ENCODE measurements at places on chromosomes 1 and 21.

DNA sequence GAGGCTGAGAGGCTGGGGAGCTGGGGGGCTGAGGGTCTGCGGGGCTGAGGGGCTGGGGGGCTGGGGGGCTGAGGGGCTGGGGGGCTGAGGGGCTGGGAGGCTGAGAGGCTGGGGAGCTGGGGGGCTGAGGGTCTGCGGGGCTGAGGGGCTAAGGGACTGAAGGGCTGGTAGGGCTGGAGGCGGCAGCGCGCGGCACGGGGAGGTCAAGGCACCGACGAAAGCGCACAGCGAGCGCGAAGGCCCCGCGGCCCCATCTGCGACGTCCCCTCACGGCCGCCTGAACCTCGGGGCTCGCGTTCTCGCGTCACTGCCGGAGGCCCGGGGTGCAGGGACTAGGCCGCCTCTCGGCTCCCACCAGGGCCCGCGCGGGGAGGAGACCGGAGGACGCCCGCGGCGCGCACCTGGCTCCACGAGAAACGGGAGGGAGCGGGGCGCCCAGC, 356 bp downstream of the INTS11 start:
- DNase-seq, result no peak

DNA sequence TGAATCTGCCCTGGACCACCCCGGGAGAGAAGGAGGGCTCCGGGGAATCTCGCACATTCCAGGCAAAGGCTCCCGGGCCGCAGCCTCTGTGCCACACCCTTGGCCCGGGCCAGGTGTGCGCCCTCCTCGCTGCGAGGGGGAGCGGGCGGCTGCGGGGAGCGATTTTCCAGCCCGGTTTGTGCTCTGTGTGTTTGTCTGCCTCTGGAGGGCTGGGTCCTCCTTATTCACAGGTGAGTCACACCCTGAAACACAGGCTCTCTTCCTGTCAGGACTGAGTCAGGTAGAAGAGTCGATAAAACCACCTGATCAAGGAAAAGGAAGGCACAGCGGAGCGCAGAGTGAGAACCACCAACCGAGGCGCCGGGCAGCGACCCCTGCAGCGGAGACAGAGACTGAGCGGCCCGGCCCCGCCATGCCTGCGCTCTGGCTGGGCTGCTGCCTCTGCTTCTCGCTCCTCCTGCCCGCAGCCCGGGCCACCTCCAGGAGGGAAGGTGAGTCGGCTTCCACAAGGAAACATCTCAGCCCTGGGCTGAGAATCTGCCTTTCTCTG, at the start of gene LAMC2:
Gene LAMC2, plus strand, starts transcription at position 324 of the 550 bp plus-strand sequence. Its CDS starts 89 bp downstream, at position 413.
- DNase-seq, result no peak

GRCh38 chr1:196317535-196318522, 290.4 kb downstream of the KCNT2 start:
- DNase-seq, result peak; percentile 51

GRCh38 chr21:37364722-37365121, 1.9 kb upstream of the DYRK1A start:
- no peak for DNase-seq

GRCh38 chr1:191618181-191618580, 540.1 kb upstream of the RGS18 start:
- no peak for DNase-seq

GRCh38 chr1:209155546-209155945, 428.0 kb upstream of the CAMK1G start:
- DNase-seq, result no peak

DNA sequence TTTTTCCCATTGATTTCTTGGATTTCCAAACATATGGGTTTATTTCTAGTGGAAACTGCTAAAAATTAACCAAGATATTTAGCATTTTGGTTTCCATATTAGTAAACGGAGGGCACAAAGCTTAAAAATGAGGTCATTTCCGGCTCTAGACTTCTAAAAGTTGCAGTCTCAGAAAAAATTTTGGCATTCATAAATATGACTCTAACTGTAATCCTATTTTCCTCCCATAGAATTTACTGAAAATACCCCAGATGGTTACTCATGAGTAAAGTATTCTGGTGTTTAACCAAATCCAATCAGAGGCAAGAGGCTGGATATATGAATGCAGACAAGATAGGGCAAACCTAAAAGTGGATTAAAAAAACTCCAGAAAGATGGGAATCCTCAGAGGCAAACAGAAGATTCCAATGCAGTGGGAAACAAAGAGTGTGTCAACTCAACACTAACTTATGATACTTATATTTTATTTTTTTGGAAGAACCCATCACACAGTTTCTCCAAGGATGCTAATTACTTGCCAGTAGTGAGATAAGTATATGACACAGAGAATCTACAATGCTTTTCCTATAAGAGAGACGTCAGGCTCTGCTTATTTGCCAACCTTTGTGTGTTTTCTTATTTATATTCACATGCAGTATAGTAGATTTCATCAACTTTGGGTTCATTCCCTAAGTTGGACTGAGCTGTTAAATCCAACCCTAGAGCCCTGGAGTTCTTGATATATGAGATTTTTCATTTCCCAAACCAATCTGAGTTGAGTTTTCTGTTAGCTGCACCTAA, 90.1 kb upstream of the BCL10 start:
- peak; percentile 82 for DNase-seq

- peak; percentile 70 for DNase-seq
Measured at GRCh38 chr1:37999430-38000232, 5.7 kb downstream of the FHL3 start.

DNA sequence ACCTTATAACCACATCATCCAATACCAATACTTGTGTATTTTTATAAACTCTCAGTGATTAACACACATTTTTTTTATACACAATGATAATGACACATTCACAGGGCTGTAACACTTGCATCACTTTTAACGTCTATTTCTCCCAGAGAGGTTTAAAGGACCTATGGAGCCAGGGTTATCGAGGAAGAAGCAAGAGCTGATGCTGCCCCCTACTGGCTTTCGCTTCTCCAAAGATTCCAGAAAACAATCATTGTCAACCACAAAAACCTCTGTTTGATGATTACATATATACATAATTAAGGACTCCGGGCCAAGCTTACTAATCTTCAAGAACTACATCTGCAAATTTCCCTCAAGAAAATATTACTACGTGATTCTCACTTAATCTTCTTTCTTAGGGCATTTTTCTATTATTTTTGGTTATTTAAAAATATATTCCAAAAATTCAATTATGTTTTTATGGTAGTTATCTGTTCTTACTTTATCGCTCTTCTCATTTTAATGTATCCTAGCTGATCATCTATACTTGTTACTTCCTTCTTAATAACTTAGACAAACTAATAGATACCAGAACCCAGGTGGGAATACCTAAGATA, 214.5 kb downstream of the VAV3 start:
- peak; percentile 73 for DNase-seq

DNA sequence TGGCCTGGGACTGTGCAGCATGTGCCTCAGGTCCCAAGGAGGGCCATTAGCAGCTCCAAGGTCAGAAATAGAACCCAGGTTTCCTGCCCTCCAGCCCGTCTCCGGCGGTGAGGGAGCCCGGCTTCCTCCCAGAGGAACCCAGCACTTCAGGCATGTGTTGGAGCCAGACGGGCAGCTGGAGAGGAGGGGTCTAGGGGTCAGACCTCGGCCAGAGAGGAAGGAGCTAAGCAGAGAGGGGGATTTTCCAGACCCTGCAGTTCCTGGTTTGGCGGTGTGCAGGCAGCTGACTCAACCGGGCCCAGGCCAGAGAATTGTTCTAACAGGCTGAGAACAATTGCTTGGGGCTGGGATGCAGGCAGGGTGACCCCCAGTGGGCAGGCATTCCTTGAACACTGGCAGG, 37.1 kb downstream of the HSPG2 start:
- no peak for DNase-seq

DNA sequence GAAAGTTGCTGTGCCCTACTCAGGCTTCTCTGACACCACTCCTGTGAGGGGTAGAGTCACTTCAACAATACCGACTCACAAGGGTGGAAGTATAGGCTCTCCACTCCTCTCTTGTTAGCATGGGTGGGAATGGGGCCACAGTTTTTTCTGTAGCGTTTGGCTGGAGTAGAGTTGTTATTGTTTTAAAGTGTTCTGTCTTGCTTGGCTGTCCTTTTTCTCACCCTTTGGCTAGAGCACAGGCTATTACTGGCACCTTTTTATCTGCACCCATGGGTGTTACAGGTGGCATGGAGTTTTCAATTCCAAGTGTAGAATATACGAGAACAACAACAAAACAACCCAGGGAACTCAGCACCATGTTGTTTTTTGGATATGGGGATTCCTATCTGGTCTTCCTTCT, 74.3 kb upstream of the CD5L start:
- DNase-seq, result no peak

- no peak for DNase-seq
Measured at GRCh38 chr1:198264282-198264681, 107.5 kb downstream of the NEK7 start.

DNA sequence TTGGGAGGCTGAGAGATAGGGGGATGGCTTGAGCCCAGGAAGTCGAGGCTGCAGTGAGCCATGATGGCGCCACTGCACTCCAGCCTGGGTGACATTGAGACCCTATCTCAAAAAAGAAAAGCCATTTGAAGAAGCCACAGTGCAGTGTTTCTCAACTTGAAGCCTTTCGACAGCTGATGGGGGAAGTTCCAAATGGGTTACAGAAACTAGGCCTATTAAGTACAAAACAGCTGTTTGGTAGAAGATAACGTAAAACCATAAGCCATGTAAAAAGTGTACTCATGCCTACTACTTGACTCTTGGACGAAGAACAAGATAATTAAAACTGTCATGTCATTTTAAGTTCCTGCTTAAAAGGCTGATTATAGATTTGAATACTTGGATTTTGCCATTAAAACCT, 16.6 kb downstream of the COPA start:
- DNase-seq, result no peak
